Stimulated activated CD8-positive, alpha-beta memory T cell treated with anti-CD3 and anti-CD28 coated beads, Interleukin-2, amount 100 ng/mL, for 1 hour (primary cell): ENCODE measurements at places on chromosomes 6 and 20.

- DNase-seq = no peak
These were observed 106.8 kb upstream of the BEND6 start for GRCh38 chr6:56848105-56848504.

- no peak for DNase-seq
These were observed 35.2 kb upstream of the KIF13A start for GRCh38 chr6:18022398-18023231.

GRCh38 chr6:53623497-53623896 is 42.1 kb downstream of the KLHL31 start:
- no peak for DNase-seq

DNA sequence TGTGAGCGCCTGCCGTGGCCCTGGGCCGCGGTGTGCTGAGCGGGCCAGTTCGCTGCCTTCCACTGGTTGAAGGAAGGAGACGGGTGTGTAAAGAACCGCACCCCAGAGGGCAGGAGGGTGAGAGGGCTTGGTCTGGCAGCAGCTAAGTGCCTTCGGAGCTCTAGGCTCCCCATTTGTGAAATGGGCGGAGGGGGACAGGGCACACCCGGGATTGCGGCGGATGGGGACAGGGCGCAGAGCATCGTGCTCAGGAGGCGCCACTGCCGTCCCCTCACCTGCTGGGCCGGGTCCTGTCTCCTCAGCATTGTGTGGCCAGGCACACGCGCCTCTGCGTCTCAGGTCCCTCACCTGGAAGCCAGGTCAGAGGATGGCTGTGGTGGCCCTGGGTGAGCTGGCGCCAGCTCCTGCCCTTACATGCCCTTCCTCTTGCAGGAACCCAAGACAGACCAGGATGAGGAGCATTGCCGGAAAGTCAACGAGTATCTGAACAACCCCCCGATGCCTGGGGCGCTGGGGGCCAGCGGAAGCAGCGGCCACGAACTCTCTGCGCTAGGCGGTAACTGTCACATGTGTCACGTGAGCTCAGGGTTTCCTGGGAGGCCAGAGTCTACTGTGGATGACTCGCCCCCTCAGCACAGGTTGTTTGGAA is 3.1 kb downstream of the ADRM1 start:
- no peak for DNase-seq

DNA sequence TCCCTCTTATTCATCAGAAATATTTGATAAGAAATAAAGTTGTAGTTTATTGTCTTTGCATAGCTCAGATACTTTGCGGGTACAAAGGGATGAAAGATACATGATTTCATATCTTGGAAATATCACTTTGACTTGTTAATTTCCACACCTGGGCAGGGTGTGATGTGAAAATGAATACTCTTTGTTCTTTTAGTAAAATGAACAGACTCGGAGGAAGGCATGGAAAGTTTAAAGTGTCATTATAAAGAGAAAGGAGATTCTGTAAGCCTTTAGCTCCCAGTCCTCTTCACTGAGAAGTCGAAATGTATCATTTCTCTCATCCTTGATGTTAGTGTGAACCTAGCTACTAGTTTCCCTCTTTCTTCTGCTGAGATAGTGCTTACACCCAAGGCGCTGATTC is 36.7 kb upstream of the AKIRIN2 start:
- no peak for DNase-seq

DNA sequence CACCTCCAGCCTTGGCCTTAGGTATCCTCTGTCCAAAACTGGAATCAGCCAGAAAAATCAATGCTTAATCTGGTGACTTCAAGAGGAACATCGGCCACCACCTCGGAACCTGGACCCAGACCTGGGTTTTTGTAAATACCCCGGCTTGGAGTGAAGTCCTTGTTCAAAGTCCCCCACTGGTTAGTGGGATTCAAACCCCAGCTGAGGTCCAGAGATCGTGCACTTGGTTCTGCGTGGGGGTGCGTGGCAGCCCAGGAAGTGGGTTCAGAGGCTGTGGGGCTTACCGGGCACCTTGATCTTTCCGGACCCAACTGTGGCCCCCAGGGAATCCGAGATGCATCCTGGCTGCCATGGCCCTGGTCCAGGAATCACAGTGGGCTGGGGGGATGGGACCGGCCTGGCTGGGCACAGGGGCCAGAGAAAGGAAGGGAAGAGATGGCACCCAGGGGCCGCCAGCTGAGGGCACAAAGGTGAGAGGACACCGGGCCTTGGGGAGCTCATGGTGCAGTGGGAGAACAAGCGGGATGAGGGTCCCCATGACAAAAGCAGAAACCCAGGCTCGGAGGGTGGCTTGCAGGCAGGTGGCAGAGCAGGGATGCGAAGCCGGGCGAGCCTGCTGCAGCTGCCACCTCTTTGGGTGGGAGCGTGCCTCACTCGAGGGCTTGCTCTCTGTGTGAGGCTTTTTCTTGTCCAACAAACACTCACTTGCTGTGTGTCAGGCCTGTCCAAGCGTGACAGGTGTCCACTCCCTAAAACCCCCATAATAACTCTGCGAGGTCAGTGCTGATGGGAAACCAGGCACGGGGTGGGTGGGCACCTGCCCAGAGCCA is 27.7 kb downstream of the ZBP1 start:
- DNase-seq = no peak

- no peak for DNase-seq
These were observed 19.5 kb downstream of the RIMS4 start for GRCh38 chr20:44790638-44791393.

GRCh38 chr20:20233041-20233514 is 134.8 kb upstream of the INSM1 start:
- no peak for DNase-seq

DNA sequence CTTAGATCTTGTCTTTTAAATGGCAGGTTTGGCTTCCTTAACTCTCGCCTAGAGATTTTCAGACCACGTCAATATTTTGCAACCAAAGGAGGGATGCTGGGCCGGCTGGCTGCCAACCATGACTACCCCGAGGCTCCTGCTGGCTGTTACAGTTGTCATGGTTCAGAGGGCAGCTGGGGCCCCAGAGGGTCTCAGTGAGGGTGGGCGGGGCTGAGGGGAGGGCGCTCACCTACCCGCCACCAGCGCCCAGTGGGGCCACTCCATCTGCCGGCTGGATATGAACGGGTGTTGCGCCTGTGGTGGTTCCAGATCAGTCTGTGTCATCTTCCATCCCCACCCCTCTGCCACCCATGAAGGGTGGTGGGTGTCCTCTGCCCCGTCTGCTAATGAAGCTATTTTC is 12.3 kb downstream of the GPR31 start:
- DNase-seq = no peak

DNA sequence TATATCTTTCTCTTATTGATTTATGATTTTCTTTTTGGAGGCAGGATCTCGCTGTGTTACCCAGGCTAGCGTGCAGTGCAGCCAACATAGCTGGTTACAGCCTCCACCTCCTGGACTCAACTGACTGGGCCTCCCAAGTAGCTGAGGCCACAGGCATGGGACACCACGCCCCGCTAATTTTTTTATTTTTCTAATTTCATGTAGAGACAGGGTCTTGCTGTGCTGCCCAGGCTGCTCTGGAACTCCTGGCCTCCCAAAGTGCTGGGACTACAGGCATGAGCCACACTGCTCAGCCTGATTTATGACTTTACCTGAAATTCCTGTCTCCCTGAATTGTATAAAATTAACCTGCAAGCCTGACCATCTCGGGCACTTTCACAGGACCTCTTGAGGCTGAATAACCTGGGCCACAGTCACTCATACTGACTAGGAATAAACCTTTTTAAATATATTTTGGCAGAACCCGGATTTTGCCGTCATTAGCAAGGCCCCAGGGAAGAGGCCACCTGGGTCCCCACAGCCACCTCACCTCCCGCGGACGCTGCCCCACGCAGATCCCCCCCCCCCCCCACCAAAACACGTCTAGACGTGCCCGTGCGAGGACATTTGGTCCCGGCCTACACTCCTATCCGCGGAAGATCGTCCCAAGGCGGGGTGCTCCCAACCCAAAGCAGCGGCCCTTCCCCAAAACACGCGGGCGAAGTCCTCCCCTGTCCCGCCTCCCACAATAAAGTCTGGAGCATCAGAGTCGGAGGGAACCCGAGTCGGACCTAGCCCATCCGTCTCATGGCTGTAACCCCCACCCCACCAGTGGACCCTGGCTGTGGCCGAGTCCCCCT is 902 bp downstream of the ZNF337 start:
- DNase-seq = no peak

DNA sequence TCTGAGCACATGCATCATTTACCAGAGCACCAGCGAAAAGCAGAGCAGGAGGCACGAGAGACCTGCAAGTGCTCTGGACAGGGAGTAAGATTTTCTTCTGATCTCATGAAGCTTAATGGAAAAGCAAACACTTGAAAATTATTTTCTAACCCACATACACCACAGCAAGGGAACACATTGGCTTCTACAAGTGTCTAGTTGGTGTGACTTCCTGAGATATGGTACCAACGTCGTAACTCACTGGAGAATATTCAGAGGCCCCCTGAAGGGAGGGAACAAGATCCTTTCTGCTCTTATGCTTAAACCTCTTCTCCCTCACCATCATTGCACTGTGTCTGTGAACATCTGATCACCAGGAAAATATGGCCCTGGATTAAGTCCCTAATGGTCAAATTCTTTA is 48.6 kb downstream of the PSMB1 start:
- no peak for DNase-seq

DNA sequence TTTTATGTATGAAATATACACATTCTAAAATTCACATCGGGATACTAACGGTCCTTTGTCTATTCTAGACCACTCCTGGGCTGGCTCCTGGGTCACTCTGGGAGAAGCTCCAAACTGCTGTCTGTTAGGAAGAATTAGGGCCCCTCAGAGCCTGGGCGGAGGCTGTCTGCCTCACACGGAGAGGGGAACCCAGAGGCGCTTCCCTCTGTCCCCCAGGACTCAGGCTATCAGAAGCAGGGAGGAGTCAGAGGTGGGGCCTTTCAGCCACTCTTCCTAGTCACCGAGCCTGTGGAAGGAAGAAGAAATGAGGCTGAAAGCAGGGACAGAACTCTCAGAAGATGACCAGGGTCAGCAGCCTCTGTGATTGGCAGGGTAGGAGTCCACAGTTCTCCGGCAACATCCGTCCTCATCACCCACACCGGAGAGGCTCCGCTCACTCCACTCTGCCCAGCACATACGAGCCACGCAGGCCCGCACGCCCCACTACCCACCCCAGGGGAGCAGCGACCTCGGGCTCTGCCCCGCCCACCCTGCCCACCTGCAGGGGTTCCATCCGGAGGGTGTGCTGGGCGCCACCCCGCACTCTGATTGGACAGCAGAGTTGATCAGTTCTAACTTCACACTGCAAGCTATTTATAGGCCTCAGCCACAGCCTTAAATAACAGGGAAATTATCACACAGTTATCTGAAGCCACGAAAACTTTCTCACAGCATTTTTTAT is 182.1 kb upstream of the AFDN start:
- DNase-seq = no peak

GRCh38 chr6:30814146-30815040 is 69.9 kb upstream of the DDR1 start:
- DNase-seq = no peak

DNA sequence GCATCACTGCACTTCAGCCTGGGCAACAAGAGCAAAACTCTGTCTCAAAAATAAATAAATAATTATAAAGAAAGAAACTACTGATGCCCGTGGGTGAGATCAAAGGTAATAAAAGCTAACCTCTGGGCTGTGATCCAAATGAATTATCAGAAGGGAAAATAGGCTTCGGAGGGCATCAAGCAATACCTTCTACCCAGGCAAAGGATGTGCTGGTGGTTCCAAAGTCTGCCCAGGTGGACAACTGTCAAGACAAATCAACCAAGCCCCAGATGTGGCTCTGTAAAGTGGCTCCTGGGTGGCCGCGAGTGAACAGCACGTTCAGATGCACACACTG is 95.6 kb downstream of the SCML4 start:
- DNase-seq = no peak

DNA sequence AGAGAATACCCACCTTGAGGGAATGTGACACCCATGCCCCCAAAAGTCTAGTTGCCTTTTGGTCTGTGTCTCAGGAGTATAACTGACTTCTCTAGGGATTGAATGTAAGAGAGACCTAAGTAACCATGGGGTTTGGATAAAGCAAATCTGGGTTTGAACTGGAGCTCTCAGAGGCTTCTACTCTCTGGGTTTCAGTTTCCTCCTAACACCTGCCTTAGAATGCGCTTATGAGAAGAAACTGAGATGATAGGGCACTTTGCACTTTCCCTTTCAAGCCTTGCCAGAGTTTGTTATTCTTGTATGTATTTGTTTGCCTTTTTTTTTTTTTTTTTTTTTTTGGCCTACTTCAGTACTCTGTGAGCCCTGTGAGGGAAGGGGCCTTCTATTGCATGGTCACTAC is 19.4 kb downstream of the SDHAF4 start:
- DNase-seq = no peak

DNA sequence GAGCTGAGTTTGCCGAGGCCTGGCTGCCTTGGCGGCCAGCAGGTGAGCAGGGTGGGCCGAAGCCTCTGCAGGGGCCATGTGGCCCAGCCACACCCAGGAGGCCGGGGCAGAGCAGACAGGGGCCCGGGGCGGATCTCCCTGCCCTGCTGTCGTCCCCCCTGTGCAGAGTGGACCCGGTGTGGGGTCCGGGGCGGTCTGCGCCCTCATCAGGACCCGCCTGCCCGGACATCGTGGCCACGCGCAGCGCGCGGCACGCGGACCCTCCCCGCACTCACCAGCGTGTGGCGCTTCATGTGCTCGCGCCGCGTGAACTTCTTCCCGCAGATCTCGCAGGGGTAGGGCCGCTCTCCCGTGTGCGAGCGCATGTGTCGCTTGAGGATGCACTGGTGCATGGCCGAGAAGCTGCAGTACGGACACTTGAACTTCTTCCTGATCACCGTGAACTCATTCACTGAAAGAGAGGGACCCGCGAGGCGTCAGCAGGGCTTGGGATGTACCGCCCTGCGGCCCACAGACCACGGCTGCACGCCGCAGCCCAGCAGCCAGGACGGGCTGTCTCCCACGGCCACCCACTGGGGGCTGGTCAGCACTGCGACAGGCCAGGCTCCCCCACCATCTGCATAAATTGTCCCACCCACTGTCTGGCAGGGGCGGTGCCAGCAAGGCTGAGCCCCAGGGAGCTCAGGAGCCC is 13.0 kb downstream of the SLC2A4RG start:
- no peak for DNase-seq

- DNase-seq = no peak
These were observed 60.2 kb downstream of the GNAS-AS1 start for GRCh38 chr20:58790454-58790853.

- no peak for DNase-seq
These were observed 5.6 kb downstream of the NR2E1 start for GRCh38 chr6:108171291-108171917.

DNA sequence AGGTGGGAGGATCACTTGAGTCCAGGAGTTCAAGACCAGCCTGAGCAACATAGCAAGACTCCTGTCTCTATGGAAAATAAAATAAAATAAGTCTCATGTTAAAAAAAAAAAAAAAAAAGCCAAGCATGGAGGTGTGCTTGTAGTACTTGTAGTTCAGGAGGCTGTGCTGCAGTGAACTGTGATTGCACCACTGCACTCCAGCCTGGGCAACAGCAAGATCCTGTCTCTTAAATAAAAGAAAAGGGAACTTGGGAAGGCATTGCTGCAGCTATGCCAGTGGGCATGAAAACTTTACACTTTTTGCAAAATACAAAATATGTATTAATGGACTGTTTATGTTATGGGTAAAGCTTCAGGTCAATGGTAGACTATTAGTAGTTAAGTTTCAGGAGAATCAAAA is 37.5 kb upstream of the REV3L start:
- no peak for DNase-seq
